ENCODE measurements at places on chromosomes 13 and 19.

GRCh38 chr19:11931051-11931450, 6.1 kb downstream of the ZNF700 start:
- no peak for DNase-seq

DNA sequence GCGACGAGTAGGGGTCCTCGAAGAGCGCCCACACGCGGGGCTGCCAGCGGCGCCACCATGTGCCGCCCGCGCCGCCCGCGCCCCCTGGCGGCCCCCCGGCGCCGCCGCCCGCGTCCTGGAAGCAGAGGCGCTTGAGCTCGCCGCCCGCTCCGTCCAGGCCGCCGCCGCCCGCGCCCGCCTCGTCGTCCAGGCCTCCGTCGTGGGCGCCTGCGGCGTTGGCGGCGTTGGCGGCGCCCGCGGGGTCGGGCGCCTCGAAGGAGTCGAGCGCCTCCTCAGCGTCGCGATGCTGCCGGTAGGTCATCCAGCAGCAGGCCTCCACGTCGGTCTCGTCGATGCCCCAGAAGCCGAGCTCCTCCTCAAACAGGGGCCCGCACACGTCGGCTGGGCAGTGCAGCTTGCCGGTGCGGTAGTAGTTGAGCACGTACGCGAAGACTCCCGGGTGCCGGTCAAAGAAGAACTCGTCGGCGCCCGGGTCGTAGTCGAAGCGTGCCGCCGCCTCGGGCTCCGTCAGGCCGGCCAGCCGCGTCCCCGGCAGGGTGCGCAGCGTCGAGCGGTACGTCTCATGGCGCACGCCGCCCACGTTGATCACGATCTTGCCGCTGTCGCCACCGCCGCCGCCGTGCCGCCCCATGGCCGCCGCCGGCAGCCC, 829 bp downstream of the KCNC3 start:
- no peak for DNase-seq

DNA sequence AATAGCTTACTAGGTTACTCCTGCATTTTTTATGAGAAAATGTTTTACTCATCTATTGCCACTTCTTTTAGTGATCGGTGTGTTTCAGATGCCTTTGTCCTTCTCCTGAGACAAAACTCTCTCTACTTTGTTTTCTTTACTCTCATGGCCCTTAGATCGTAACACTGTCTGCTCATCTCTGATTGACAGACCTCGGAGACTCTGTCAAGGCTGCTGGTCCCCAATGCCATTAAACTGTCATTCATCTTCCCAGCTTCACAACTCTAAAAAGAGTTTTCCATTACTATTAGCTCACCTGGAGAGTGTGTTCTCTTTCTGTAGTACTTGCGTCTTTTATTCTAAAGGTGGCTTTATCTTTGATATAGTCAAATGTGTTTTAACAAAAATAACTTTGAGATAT, 765.2 kb downstream of the SLITRK1 start:
- DNase-seq: no peak

DNA sequence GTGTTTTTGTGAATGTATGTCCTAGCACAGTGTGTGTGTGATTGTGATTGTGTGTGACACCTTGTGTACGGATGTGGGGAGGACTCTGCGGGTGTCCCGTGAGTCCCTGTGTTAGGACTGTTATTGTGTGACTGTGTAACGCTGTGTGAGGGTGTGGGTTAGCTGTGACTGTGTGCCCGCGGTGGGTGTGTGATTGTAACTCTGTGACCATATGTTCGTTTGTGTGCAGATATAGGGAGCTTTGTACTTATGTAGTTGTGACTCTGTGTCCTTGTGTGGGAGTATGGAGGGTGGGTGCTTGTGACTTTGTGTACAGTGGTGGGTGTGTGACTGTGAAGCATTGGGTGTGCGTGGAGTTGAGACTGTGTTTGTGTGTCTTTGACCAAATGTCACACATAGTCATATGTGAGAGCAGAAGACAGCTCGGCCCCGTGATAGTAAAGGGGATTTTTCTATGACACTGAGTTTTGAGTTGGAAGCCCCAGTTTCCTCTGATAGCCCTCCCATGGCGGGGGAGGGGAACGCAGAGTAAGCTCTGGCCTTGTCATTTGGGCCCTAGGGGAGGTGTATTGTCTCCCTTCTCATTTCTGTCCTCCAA, 949 bp upstream of the ZNF260 start:
- DNase-seq: no peak

- DNase-seq: no peak
Measured at GRCh38 chr19:42081584-42082203, 5.7 kb downstream of the ZNF574 start.

DNA sequence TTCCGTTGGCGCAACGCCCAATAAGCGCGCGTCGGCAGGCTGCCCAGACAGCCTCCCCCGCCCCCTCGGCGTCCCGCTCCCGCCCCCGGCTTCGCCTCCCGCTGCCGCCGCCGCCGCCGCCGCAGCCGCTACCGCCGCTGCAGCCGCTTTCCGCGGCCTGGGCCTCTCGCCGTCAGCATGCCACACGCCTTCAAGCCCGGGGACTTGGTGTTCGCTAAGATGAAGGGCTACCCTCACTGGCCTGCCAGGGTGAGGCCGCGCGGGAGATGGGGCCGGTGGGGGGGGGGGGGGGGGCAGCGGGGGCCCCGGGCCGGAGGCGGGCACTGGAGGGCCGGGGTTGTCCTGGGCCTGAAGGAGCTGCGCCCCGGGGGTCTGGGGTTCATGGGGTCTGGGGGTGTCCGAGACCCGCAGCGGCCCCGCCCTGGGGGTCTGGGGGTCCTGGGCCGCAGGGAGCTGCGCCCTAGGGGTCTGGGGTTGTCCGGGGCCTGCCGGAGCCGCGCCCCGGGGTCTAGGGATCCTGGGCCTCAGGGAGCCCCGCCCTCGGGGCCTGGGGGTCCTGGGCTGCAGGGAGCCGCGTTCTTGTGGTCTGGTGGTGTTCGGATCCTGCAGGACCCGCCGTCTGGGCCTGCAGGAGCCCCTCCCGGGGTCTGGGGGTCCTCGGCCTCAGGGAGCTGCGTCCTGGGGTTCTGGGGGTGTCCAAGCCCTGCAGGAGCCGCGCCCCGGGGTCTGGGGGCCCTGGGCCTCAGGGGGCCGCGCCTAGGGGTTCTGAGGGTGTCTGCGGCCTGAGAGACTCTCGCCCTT, at the start of gene HDGFL2:
HDGFL2 (plus strand) TSS at position 124 of the 801 bp plus-strand sequence; CDS start at position 178, 54 bp downstream.
- no peak for DNase-seq

GRCh38 chr13:101026736-101027398, 352.3 kb upstream of the TMTC4 start:
- DNase-seq: no peak

GRCh38 chr19:32814624-32815023, 54.9 kb downstream of the SLC7A9 start:
- no peak for DNase-seq

DNA sequence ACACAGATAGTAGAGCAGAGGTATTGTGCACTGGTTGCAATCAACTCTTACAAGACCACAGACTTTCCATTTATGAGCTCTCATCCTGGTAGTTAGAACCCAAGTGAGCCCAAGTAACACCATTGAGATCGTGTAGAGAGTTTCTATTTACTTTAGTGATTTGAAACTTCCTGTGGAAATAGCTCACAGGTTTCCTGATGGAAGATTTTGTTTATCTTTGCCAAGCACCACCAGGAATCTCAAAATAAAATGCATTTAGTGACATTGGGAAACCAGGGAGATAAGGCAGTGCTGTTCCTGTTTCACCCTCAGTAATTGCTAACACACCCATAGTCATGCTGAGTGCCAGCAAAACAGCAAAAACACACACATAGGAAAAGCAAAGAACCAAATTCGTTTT, 102.5 kb downstream of the FLT1 start:
- DNase-seq: no peak

DNA sequence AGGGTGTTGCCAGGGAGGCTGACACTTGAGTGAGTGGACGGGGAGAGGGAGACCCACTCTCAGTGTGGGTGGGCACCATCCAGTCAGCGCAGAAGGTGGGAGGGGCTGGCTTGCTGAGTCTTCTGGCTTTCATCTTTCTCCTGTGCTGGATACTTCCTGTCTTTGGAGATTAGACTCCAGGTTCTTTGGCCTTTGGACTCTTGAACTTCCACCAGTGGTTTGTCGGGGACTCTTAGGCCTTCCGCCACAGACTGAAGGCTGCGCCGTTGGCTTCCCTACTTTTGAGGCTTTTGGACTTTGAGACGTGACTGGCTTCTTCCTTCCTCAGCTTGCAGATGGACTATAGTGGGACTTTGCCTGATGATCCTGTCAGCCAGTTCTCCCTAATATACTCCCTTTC, 4.3 kb upstream of the LENG8 start:
- no peak for DNase-seq

DNA sequence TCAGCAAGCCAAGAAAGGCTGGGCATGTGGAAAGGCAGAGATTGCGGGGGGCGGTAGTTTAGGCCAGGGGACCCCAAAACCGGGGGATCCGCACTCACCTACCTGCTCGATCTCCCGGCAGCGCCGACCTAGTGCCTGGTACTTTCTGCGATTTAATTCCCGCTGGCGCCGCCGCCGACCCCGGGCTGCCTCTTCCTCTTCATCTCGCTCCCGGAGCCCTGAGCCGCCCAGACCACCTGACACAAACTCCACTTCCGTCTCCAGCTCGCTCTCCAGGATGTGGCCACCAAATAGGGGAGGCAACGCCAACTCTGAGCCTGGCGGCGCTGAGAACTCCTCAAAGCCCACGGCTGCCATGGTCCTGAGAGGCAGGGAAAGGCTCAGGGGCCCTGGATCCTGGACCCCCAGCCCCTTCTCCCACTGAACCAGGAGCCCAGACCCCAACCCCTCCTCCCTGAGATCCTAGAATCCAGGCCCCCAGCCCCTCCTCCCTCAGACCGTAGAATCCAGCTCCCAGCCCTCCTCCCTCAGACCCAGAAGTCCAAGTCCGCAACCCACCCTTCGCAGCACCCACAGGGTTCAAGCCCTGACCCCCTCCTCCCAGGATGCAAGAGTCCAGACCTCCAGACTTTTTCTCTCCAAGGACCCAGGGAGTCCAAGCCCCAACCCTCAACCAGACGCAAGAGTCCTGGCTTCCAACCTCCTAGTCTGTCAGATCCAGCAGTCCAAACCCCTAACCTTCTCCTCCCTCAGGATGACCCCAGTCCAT, 933 bp downstream of the TFPT start:
- DNase-seq: no peak

GRCh38 chr19:37941782-37942515, 34.9 kb downstream of the SIPA1L3 start:
- DNase-seq: no peak

GRCh38 chr13:111202745-111203144, 87.6 kb downstream of the ARHGEF7 start:
- no peak for DNase-seq

DNA sequence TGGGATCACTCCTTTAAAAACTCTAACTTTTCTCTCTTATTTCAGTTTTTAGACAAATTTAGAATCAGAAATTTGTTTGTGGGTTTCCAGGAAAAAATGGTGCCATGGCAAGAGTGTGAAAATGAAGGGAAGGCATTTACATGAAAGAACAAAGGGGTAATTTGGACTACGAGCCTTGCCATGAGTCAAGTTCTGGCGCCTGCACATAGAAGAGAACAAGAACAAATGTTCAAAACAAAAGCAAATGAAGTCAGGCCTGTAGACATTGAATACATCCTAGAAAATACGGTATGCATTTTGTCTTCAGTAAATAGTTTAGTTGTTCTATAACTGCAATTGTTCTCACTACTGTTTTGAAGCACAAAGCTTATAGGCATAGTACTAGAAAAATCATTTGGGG, 1390.5 kb downstream of the EFNB2 start:
- no peak for DNase-seq

DNA sequence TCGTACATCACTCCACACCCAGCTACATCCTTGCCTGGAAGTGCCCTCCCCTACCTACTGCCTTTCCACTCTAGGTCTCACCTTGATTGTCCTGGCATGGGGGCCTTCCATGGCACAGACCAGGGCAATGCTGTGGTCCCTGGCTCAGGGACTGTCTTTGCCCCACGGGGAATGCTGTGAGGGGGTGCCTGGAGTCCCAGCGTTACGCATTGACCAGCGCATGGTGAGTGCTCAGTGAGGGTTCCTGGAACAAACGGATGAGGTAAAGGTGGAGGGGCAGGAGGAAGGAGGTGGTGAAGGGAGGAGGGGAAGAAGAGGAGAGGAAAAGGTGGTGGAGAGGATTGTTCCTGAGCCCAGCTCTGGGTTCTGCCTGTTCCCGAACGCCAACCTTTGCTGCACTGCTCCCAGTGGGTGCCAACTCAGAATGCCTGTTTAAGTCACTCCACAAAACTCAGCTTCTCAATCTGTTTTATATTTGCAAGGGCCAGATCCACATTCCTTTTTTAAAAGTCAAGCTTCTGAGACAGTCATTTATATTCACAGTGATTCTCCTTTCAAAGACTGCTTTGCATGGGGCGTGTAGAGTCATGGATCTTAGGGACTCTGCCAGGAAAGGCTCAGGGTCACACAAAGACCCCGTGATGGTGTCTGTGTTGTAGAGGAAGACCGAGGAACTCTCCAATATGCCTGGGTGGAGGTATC, 40.8 kb downstream of the CHST8 start:
- DNase-seq: no peak

GRCh38 chr19:4338441-4339355, at the start of gene STAP2:
Gene STAP2, minus strand, starts transcription at chr19:4338827. Its CDS starts 74 bp downstream, at chr19:4338753.
- no peak for DNase-seq

- DNase-seq: no peak
Measured at GRCh38 chr13:24450530-24450929, 62.0 kb downstream of the PARP4 start.

DNA sequence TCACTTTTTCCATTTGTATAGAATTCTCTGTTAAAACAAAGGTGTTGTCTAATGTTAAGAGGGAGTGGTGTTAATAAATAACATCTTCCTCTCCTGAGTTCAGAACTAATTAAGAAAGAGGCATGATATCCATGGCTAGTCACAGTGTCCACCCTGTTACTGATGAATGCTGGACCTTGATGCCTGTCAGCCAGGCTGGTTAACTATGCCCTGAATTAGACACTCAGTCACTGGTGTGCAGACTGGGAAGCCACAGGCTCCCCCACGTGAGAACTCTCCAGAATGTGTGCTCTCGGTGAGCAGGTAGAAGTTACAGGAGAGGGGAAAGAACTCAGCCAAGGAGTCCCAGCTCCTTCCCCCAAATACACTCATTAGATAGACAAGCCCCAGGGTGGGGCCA, 56.1 kb upstream of the RNF113B start:
- no peak for DNase-seq

DNA sequence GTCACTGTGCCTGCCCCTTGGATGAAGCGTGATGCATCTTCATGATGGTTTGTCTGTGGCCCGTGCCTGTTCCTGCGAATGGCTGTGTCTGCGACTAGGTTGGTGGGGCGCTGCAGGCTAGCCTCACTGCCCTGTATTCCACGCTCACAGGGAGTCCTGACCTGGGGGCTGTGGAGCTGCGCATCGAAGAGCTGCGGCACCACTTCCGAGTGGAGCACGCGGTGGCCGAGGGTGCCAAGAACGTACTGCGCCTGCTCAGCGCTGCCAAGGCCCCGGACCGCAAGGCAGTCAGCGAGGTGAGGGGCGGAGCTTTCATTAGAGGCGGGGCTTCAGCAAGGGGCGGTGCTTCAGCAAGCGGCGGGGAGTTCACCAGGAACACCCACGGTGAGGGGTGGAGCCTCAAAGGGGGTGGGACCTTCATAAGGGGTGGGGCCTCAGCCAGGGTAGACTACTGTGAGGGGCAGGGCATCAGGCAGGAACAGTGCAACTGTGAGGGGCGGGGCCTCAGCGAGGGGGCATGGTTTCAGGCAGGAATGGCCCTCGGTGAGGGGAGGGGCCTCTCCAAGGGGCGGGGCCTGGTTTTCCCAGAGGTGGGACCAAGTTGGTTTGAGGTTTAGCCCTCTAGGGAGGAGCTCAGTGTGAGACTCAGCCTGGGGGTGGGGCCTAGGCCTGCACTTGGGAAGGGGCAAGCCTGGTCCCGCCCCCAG, 17.2 kb downstream of the PKN1 start:
- no peak for DNase-seq

GRCh38 chr19:6761053-6761676, 6.1 kb downstream of the SH2D3A start:
- no peak for DNase-seq
